ENCODE measurements at places on chromosomes 16 and 17.

- DNase-seq: no peak
Observed at GRCh38 chr16:50284131-50284911, 18.0 kb downstream of the ADCY7 start.

GRCh38 chr16:86373276-86373901, 136.9 kb upstream of the FOXF1 start:
- no peak for DNase-seq

GRCh38 chr17:50785946-50786570, 18.7 kb upstream of the ANKRD40CL start:
- DNase-seq: no peak

DNA sequence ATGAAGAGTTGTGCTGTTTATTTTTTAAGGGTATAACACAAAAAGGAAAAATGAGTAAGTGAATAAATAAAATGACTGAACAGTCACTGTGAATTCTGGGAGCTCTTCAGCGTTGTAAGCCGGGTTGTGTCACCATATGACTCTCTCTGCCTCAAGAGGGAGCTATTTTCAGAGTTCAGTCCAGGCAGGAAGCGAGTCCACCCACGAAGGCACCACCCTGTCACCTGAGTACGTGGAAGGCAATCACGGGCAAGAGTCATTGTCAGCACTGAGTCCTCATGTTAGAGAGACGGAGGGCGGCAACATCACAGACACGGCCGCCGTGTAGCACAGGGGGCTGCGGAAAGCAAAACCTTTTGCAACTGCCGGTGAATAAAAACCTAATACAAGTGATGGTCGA, 227.6 kb downstream of the UTP18 start:
- no peak for DNase-seq

GRCh38 chr16:48409839-48410632, 24.8 kb upstream of the SIAH1 start:
- no peak for DNase-seq

GRCh38 chr16:12802048-12802447, 1.6 kb downstream of the CPPED1 start:
- no peak for DNase-seq

DNA sequence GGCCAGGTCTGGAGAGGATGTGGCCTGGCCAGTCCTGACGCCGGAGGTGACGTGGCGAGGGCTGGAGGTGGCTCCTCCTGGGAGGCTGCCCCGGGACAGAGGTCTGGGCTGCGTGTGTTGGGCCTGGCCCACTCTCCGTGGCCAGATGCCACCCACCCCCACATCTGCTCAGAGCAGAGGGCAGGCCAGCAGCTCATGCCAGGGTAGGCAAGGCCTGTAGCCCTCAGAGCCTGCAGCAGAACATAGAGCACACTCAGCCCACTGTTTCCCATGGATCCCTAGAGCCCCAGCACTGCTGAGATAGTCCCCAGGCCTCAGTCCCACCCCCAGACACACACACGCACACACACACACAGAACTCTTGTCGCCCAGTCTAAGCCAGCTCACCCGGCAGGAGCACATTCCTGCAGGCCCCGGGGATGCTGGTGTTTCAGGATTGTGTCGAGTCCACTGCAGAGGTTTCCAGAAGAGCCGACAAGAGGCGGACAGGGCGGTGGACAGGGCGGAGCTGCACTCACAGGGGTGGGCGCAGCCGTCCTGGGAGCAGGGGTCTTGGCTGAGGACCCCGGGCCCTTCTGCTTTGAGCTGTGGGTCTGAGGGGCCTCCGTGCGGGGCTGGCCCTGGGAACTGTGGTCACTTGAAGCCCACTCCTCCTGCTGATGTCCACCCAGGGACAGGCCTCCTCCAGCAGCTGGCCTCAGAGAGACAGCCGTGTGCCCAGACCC, 33.4 kb downstream of the SOX8 start:
- no peak for DNase-seq

GRCh38 chr17:66904760-66905624, 59.5 kb upstream of the CACNG4 start:
- DNase-seq: no peak

GRCh38 chr17:4509401-4509800, 10.7 kb downstream of the SPNS2 start:
- DNase-seq: no peak
